ENCODE measurements at places on chromosomes 2 and 18.

DNA sequence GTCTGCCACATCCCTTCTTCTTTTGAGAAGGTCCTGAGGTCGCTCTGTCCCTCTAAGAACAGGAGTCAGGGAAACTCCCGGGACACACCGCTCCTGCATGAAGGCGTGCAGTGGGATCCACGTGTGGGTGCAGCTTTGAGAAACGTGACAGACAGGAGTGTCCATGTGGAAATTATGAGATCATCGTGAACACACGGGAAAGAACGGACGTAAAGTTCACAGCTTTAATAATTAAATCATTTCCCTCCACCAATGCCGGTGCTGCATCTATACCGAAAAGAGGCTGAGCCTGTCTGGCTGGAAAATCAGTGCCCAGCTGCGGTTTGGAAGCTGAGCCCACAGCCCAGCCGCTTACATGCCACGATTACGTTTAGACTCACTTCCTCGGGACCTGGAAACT, 372.4 kb upstream of the SALL3 start:
- no peak for DNase-seq

DNA sequence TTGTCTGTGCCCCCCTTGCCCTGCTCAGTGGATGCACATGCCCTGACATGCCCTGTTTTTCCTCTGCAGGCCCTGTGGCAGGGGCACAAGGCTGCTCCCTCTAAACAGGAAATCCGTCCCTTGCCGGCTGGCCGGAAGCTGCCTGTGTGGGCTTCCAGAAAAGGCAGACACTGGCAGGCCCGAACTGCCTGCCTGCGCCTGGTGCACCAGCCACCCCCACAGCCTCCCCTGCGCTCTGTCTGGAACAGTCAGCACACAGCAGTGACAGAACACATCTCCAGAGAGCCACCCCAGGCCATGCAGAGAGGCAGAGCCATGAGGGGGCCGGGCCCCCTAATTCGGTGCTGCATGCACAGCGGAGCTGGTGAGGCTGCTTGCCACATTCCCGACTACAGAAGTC, 33.5 kb downstream of the LOXHD1 start:
- no peak for DNase-seq

- DNase-seq = no peak
Measured at GRCh38 chr2:51813247-51813646, 781.3 kb upstream of the NRXN1 start.

DNA sequence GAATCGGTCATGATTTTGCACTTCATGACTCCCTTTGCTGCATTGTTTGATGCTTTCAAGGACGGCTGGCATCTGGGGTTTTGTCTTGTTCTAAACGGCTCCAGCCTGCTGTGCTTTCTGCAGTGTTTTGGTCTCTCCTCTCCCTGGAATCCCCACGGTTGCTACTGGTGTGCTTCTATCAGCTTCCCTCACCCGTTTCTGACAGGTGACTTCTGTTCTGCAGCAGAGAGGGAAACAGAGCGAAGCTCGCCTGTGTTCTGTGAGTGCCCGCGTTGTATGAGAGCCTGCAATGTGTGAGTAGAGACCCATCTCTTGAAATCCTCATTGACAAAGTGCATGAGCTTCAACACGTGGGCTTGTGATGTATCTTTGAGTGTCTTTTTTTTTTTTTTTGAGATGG, 102.8 kb downstream of the DCDC2C start:
- DNase-seq = no peak

- no peak for DNase-seq
Measured at GRCh38 chr2:28564346-28564745, 68.5 kb downstream of the PLB1 start.

DNA sequence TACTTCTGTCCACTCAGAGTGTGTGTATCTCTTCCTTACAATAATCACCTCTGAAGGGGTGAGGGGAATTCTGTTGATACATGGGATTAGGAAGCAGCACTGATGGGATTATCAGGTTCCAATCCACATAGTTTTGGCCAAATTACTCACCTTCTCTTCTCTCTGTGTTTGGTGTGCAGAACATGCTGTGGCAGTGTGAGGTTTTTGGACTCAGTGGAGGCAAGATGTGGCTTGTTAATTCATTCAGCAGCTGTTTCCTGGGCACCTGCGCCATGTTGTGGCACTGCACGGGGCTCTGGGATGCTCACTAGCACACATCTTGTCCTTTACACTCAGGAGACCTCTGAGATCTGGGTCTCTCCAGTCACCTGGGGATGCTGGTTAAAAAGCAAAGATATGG, 350.3 kb upstream of the HS6ST1 start:
- DNase-seq = no peak

GRCh38 chr18:9017905-9018227, 84.6 kb upstream of the NDUFV2 start:
- DNase-seq = peak; percentile 21

DNA sequence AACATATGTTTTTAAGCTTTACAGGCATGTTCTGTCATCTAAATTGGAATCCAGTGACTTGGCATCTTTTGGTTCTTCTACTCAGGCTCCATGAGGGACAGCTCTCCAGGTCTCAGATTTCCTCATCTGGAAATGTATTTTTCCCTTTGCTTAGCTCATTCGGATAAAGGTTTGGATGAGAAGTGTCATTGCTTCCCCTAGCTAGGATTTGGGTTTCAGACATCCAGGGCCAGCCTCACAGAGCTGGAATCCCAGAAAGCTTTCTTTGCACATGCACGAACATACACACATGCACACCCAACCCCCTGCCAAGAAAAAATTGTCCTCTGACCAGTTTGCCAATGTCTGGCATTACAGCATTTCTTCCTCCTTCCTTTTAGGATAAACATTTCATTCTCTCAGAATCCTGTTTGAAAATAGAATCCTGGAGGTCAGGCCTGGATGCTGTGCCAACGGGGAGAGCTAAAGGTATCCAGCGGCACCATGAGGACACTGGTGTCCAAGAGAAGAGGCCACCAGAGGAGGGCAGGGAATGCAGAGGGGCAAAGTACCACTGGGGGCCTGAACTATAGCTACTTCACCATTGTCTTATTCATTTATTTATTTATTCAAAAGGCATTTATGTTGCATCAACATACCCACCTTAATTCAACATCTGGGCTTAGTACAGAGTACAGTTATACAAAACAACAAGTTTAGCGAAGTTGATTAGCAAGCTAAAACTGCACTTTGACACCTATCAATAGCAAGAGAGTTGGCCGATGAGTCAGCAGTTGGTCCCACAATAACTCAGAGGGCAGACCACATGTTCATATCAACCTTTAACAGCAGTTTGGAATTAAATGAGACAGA, 97.9 kb upstream of the ATL2 start:
- no peak for DNase-seq

- DNase-seq = no peak
Measured at GRCh38 chr2:232683368-232683767, 13.8 kb upstream of the GIGYF2 start.

GRCh38 chr2:218892693-218893348, 12.2 kb downstream of the WNT10A start:
- DNase-seq = peak; percentile 27

DNA sequence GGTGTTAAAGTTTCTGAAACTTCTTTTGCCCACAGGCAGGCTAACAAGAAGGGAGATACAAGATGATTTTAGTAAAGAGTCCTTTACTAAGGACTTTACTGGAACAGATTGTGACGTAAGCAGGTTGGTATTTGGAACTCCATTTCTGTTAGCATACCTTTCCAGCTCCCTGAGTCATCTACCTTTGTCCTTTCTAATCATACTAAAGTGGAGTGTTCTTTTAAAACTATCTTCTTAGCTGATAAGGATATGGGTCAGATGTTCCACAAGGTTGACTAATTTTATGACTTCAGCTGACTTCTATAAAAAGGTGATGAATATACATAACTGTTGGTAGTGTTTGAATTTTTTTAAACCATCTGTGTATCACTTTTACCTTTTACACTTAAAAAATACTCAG, 21.1 kb downstream of the UGP2 start:
- DNase-seq = no peak

GRCh38 chr2:142536492-142536891, 341.0 kb upstream of the KYNU start:
- no peak for DNase-seq

DNA sequence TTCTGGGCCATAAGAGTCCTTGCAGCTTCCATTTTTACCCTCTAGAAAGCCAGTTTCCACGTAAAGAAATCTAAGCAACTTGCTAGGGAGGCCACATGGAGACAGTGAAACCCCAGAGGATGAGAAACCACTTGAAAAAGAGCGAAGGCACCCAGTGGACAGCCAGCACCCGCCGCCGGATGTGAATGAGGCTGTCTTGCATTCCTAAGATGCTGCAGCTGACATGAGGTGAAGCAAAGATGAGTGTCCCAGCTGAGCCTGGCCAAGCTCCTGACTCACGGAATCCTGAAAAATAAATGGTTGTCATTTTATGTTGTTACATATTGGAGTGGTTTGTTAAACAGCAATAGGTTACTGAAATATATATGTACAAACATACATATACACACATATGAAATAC, 65.9 kb upstream of the STPG4 start:
- DNase-seq = no peak

DNA sequence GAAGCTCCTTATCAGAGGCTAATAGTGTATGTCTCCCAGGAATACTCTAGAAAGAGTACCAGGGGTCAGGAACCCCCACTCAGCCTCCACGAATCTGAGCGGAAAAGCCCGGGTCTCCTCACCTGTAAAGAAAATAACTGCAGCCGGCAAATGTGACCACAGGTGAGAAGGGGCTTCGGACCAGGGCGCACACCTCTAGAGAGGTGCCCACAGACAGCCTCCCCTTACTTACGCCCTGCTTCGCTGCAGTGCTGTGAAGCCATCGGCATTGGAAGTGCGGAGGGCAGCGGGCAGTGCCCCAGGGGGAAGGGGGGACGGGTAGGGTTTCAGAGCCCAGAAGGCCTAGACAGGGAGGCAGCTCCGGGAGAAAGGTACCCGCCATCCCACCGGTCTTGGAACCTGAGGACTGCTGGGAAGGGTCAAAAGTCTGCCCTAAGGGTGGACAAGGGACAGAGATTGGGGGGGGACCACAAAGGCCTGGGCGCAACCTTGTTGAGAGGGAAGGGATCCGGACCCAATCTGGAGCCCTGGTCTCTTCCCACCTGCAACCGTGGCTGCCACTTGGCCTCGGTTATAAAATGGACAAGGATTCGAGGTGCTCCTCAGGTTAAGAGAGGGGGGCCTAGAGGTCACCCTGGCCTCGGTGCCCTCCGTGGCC, 642 bp upstream of the STEAP3 start:
- DNase-seq = no peak

- no peak for DNase-seq
Measured at GRCh38 chr2:149716687-149717086, 129.1 kb upstream of the MMADHC start.

- no peak for DNase-seq
Measured at GRCh38 chr2:239122421-239123110, 274.7 kb downstream of the TWIST2 start.

DNA sequence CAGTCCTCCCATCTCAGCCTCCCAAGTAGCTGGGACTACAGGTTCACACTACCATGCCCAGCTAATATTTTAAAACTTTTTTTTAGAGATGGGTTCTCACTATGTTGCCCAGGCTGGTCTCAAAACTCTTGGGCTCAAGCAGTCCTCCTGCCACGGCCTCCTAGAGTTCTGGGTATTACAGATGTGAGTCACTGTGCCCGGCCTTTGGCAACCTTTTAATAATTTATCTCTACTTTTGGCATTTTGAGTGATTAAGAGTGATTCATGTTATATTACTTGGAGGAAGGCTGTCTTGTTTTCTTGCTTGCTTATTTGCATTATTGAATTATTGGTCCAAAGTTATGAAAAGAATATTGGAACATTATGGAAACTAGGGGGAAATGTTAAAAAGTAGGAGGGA, 24.3 kb downstream of the NCOA1 start:
- no peak for DNase-seq

GRCh38 chr2:74011246-74011645, 26.5 kb downstream of the TET3 start:
- no peak for DNase-seq

DNA sequence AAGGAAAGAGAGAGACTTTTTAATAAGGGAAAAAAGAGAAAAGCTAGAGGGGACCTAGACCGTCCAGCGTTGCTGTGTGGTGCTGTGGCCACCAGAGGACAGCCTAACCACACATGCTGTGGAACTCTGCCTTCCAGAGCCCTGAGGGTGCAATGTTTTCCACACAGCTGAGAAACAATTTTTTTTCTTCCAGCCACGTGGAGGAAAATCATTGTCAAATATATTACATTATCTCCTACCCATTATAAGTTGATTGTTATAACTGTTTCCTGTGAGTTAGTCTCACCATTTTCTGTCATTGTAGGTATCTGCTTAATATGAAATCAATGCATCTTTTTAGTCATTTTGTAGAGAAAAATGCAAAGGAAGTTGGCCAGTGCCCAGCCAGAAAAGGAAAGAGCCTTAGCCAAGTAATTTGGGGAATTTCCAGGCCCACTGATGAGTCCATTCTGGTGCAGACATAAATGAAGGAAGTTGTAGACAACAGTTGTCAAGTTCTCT, 5.9 kb upstream of the MRPL19 start:
- DNase-seq = peak; percentile 70

GRCh38 chr2:238790126-238790832, 57.6 kb upstream of the TWIST2 start:
- no peak for DNase-seq

GRCh38 chr2:27150639-27151230, 1.9 kb downstream of the TCF23 start:
- no peak for DNase-seq

DNA sequence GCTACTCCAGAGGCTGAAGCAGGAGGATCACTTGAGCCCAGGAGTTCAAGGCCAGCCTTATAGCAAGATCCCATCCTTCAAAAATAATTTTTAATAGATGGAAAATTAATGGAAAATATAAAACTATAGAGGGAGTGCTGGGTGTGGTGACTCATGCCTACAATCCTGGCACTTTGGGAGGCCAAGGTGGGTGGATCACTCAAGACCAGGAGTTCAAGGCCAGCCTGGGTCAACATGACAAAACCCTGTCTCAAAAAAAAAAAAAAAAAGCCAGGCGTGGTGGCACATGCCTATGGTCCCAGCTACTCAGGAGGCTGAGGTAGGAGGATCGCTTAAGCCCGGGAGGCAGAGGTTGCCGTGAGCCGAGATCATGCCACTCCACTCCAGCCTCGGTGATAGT, 48.0 kb downstream of the AP1S3 start:
- DNase-seq = no peak

DNA sequence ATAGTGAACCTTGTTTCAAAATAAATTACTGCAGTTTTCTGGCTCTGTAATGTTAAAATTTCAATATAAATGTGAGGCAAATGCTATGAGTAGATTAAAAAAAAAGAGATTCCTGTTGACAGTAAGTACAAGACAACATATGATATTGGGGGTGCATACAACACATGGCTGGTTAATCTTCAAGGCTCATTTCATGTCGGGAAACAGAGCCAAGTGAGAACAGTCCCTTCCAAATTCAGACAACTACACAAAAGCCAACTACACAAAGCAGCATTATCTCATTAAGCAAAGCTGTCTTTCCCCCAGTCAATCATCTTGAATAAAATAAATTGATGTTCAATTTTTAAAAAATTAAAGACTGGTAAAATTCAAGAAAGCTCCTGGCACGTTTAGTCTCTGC, 549.2 kb downstream of the CCDC85A start:
- DNase-seq = no peak

DNA sequence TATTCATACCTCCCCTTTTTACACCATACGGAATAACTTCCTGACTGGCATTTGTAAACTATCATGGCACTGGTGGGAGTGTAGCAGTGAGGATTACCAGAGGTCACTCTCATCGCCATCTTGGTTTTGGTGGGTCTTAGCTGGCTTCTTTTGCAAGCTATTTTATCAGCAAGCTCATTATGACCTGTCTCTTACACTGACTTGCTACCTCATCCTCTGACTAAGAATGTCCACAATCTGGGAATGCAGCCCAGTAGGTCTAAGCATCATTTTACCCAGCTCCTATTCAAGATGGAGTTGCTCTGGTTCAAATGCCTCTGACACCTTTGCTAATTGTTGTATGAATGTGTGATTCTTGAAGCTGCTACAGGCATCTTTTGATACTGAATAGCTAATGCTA, 950.8 kb upstream of the SLC39A10 start:
- DNase-seq = no peak

Data from pons (tissue), 1 donor.